Activated CD4-positive, alpha-beta T cell treated with anti-CD3 and anti-CD28 coated beads for 24 hours (primary cell): ENCODE measurements at places on chromosomes 11 and 22.

- no peak for DNase-seq
These were observed 205.9 kb downstream of the ST3GAL4 start for GRCh38 chr11:126561327-126561893.

- no peak for DNase-seq
These were observed 97.9 kb downstream of the STIM1 start for GRCh38 chr11:3953327-3953726.

- no peak for DNase-seq
These were observed 19.1 kb downstream of the ARHGEF17 start for GRCh38 chr11:73326929-73327811.

- no peak for DNase-seq
These were observed 47.5 kb downstream of the SC5D start for GRCh38 chr11:121340032-121340580.

DNA sequence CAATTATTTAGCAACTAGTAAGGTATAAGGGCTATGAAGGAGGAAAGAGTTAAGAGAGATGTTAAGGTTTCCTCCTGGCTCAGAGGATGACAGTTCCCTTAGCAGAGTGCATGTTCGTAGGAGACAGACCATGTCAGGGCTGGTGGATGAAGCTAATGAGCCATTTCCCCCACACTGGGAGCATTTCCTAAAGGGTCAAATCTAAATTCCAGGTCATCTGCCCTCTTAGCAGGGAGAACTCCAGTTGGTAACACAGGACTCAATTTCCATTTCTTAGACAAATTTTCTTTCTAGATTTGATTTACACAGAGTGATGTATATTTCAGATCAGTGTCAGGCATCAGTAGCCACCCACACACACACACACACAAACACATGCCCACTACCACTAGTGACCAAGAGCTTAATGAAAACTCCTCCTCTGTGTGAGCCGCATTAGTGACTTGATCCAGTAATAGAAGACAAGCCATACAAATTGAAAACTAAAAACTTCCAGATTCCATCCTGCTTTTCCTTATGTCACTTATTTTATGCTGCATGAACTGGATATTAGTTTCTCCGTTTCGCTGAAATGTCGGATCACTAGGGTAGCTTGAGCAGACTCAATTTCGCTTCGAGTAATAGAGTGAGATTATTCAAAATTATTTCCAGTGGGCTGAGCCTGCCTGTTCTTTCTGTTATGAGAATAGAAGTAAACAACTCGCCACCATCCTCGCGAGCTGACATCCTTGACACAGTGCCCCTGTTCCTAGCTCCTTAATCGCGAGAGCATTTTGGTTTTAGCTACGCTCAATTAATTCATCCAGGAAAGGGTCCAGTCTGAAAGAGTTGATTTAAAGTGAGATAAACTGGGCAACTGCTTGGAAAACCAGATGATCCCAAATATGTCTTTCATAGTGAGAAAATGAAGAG is 582.6 kb downstream of the SOX6 start:
- no peak for DNase-seq
